Esophagus squamous epithelium (tissue), 5 donors: ENCODE measurements at places on chromosomes 2 and 18.

DNA sequence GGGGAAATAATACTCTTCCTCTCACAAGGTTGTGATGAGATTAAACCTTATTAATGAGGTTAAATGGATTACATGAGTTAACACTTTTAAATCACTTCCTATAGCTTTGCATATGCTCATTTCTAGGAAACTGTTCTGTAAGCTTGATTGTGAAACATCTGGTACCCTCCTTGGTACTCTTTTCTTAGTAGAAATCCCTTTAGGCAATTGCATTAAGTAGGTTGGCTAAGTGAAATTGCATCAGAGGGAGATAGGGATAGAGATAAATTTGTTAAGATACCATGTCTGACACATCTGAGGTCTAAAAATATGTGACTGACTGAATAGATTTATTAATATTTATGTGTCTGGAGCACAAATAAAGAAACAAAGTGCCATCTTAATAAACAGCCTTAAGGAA, 275.9 kb upstream of the MAP2 start:
- H3K36me3 ChIP-seq, result no peaks in the 10 kb centered on the region
- no peaks in the 10 kb centered on the region for H3K27me3 ChIP-seq
- no peak for DNase-seq
- H3K4me1 ChIP-seq, result no peaks in the 10 kb centered on the region
- H3K4me3 ChIP-seq, result no peak overlapping the region

GRCh38 chr2:14634489-14635390, 2.2 kb downstream of the LRATD1 start:
- peak overlapping the region; percentile 49 for H3K4me3 ChIP-seq
- DNase-seq, result no peak
- H3K36me3 ChIP-seq, result no peaks in the 10 kb centered on the region
- H3K4me1 ChIP-seq, result peaks cover 17% of the 10 kb centered on the region
- no peaks in the 10 kb centered on the region for H3K27me3 ChIP-seq

DNA sequence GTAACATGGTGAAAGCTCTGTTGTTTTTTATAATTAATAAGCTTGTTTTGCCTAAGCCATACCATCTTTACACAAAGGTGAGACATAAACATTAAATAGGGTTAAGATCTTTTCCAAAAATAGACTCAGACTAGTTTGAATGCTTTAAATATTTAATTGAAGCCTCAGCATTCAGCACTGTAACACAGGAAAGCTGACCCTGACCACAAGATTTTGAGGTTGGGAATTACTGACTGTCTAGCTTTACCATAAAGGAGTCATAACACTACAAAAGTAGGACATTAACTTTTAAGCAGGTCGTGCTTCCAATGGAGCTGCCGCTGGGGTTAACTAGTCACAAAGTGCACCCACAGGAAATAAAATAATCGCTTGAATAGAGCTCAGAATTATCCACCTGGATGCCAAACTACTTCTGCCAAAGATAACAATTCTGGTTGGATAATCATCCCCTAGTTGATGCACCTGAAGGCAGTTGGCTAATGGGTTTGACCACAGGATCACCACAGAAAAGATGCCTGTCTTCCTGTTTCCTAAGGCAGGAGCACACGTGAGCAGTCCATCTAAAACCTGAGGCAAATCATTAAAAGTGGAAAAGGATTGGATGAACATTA, 106.2 kb downstream of the COBLL1 start:
- DNase-seq, result no peak
- no peak overlapping the region for H3K4me3 ChIP-seq
- H3K4me1 ChIP-seq, result peaks cover 7% of the 10 kb centered on the region
- no peaks in the 10 kb centered on the region for H3K27me3 ChIP-seq
- H3K27ac ChIP-seq, result no peak overlapping the region
- H3K36me3 ChIP-seq, result no peaks in the 10 kb centered on the region

DNA sequence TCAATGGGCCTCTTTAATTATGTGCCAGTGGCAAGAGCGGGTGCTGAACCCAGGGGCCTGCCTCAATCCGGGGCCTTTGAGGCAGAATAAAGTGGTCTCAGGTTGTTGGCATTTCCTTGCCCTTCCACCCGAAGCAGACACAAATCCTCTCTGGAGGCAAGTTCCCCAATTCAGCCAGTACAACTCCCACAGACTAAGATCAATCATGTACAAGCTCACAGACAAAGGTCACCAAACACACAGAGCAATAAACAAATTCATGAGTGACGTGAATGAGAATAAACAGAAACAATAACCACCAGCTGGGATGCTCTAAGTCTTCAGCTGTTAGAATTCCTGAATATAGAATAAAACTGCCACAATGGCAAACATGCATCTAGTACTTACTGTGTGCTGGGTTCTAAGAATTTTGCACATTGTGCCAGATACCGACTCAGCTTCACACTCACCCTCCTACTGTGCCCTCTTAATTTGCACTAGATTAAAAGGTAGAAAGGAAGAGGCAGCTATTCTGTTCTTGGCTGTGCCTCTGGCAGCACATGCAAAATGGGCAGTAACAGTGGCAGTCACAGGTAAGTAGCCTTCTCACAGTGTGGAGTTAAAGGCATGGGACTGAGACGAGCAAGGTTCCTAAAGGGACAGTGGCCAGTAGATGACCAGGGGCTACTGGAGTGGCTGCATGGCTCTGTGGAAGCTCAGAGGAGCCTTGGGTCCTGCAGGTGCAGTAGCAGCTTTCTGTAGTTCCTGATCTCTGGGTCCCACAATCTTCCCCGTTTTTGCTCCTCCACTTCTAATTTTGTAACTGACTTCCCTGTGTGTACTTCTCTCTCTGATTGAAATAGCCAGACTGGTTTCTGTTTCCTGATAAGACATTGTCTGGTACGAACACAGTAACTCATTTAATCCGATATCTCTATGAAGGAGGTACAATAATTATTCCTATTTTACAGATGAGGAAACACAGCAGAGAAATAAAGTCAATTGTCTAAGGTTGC, 34.6 kb upstream of the IL1B start:
- no peak overlapping the region for H3K4me3 ChIP-seq
- no peak for DNase-seq
- H3K27me3 ChIP-seq, result no peaks in the 10 kb centered on the region
- H3K27ac ChIP-seq, result no peak overlapping the region

GRCh38 chr2:198347349-198347748, 543.0 kb downstream of the PLCL1 start:
- H3K27me3 ChIP-seq, result no peaks in the 10 kb centered on the region
- no peak overlapping the region for H3K27ac ChIP-seq
- H3K4me3 ChIP-seq, result no peak overlapping the region
- H3K4me1 ChIP-seq, result no peaks in the 10 kb centered on the region
- no peak for DNase-seq

- no peak for DNase-seq
- H3K4me1 ChIP-seq, result no peaks in the 10 kb centered on the region
- no peaks in the 10 kb centered on the region for H3K36me3 ChIP-seq
- H3K27ac ChIP-seq, result no peak overlapping the region
- H3K4me3 ChIP-seq, result no peak overlapping the region
- H3K27me3 ChIP-seq, result no peaks in the 10 kb centered on the region
These were observed 70.4 kb downstream of the APLF start for GRCh38 chr2:68537809-68538208.

- H3K27me3 ChIP-seq, result no peaks in the 10 kb centered on the region
- H3K4me3 ChIP-seq, result no peak overlapping the region
- H3K27ac ChIP-seq, result no peak overlapping the region
- H3K36me3 ChIP-seq, result no peaks in the 10 kb centered on the region
These were observed 231.5 kb downstream of the SRBD1 start for GRCh38 chr2:45379399-45380087.

DNA sequence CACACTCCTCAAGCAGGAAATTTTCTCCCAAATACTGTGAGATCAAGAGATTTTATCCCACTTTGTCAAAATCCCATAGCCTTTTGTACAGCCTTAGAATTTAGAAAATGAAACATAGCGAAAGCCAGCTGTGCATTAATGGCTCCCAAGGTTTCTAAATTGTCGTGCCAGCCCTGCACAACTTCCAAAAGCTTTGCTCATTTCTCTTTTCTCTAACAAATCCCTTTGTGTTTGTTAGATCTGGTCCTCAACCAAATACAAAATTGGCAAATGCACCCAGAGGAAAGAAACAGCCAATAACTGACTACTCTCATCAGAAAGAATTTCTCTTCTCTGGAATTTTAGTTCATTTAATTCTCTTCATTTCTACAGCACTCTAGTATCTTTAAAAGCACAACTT, 361.1 kb downstream of the INSIG2 start:
- H3K4me1 ChIP-seq, result no peaks in the 10 kb centered on the region
- H3K4me3 ChIP-seq, result no peak overlapping the region
- no peak overlapping the region for H3K27ac ChIP-seq
- H3K27me3 ChIP-seq, result no peaks in the 10 kb centered on the region
- no peak for DNase-seq

DNA sequence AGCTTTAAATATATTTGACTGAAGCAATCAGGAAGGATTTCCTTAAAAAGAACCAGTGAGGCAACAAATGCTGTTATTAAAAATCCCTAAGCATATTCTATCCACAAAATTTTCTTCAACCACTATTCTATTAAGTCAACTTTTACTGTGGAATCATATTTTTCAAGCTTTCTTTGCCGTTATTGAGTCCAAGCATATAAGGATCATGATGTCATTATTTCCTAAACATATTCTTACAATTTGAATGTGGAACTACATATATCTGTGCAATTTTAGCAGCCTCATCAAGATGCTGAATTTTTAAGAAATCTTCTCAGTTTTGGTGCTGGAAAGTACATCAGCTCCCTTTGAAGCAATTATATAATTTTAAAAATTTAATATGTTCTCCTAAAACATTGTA, 5.6 kb downstream of the IFIH1 start:
- no peak overlapping the region for H3K27ac ChIP-seq
- no peaks in the 10 kb centered on the region for H3K27me3 ChIP-seq
- peaks cover 3% of the 10 kb centered on the region for H3K36me3 ChIP-seq
- DNase-seq, result no peak
- H3K4me3 ChIP-seq, result no peak overlapping the region

DNA sequence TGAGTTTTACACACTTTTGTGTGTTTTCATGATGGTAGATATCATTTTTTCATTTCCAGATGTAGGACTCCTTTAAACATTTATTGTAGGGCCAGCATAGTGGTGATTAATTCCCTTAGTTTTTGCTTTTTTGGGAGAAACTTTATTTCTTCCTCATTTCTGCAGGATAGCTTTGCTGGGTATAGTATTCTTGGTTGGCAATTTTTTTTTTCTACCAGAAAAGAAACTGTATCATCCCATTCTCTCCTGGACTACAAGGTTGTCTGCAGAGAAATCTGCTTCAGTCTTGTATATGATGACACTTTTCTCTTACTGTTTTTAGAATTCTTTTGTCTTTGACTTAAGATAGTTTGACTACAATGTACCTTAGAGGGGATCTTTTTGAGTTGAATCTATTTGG, 37.8 kb upstream of the RHOB start:
- no peak for DNase-seq
- no peak overlapping the region for H3K27ac ChIP-seq
- H3K4me1 ChIP-seq, result no peaks in the 10 kb centered on the region
- H3K36me3 ChIP-seq, result no peaks in the 10 kb centered on the region

DNA sequence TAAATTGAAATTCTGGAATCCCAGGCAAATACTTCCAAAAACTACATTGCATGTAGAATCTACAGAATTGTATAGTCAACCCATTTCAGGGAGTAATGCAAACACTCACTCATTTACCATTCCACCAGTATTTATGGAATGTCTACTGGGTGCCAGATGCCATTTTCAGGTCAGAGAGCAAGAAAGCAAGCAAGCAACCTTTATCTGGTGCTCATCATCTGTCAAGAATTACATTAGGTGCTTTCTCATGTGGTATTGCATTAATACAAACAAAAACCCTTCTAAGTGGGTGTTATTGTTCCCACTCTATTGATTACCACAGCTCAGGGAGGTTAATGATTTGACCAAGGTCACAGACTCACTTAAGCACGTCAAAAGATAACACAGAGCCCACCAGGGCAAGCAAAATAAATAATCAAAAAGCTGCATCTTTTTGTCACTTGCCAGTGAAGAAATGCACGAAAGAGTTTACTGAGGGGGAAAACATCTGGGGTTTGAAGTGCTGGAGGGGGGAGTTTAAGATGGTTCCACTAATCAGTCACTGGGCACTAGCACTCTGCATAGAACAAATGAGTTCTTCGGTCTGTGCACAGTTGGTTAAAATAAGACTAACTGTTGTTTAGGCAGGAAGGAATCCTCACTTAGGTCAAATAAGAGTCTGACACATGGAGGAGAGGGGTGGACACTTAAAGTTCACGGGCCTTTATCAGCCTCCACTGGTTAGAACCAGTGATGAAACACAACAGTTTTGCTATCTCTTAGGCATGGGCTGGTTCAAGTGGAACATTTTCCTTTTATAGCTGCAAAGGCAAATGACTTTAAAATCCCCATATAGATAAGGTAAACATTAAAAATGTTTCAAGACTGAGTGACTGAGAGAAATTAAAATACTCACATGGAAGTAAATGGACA, 208.8 kb downstream of the CDH2 start:
- no peak overlapping the region for H3K27ac ChIP-seq
- H3K4me1 ChIP-seq, result no peaks in the 10 kb centered on the region
- no peaks in the 10 kb centered on the region for H3K27me3 ChIP-seq
- no peaks in the 10 kb centered on the region for H3K36me3 ChIP-seq

DNA sequence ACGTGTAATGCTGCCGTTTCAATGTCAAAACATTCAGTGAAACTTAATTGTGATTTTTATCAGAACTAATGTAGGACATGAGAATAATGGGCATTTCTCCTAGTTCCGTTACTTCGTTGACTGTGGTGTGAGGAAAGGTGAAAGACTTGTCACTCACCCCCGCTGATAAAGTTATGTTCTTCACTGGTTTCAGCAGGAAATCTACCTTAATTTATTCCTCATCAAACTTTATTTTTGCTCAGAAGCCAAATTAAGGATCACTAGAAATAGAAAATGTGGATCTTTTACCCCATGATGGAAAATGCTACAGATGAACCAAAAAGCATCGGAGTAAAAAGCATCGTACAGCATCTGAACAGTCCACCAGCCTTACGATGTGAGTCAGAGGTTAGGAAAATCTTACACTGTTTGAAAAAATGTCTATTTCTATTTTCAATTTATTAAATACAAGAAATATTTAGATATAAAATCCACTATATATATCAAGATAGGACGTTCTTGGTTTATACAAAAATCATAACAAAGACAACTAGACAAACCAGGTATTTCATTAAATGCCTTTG, 1.0 kb upstream of the ROCK1 start:
- peaks cover 52% of the 10 kb centered on the region for H3K4me1 ChIP-seq
- peak overlapping the region; percentile 97 for H3K4me3 ChIP-seq
- H3K36me3 ChIP-seq, result no peaks in the 10 kb centered on the region
- DNase-seq, result no peak

GRCh38 chr2:239897596-239898235, 127.4 kb downstream of the NDUFA10 start:
- no peaks in the 10 kb centered on the region for H3K4me1 ChIP-seq
- DNase-seq, result no peak
- no peaks in the 10 kb centered on the region for H3K36me3 ChIP-seq
- H3K4me3 ChIP-seq, result no peak overlapping the region
